Activated CD4-positive, alpha-beta T cell treated with anti-CD3 and anti-CD28 coated beads, Interleukin-2, amount 50 U/mL, for 48 hours (primary cell): ENCODE measurements at places on chromosomes 12 and 14.

DNA sequence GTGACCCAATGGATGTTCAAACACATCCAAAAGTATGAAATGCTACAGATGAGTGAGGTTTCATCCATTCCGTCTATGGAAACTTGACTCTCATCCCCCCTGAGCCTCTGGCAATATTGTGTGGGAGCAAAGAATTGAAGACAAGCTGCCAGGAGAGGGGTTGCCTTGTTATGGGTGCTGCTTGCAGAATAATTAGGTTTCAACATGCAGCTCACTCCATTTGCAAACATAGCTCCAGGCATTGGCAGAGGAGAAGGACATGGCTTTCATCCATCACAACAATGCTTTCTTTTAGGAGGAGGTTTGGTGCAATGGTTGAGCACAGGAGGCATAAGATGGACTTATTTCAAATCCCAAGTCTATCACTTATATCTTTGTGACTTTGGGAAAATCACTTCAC is 220.7 kb upstream of the SRRM4 start:
- no peak for DNase-seq

- no peak for DNase-seq
Measured at GRCh38 chr14:49992448-49992847, 99.6 kb downstream of the ARF6 start.

DNA sequence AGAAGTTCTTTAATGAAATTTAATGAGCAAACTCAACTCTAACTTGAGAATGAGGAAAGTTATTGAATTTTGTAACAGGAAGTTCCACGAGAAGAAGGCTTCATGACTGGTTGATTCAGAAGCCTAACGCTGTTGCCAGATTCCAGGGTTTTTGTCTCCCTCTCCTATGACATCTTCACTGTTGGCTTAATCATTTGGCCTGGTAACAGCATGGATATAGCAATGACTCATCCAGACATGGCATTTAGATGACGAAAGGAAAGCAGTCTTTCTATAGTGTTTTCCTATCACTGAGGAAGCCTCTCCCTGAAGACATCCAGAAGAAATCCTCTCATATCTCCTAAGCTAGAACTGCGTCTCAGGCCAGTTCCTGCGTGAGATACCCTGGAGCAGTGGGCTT is 9.4 kb upstream of the KCNA1 start:
- DNase-seq, result no peak

GRCh38 chr14:104610749-104611310 is 6.3 kb upstream of the TMEM179 start:
- DNase-seq, result no peak

DNA sequence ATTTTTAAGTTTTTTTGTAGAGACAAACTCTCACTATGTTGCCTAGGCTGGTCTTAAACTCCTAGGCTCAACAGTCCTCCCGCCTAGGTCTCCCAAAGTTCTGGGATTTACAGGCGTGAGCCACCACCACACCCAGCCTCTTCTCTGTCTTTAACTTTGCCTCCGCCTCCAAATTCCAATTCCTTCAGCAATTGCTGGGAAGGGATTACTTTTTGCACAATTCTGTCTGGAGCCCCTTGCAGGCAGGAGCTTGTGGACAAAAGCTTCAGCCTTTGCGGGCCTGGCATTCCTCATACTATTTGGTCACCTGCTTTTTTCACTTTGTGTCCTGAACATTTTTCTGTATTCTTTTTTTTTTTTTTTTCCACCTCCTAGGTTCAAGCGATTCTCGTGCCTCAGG is 26.0 kb downstream of the SH2B3 start:
- DNase-seq, result no peak

DNA sequence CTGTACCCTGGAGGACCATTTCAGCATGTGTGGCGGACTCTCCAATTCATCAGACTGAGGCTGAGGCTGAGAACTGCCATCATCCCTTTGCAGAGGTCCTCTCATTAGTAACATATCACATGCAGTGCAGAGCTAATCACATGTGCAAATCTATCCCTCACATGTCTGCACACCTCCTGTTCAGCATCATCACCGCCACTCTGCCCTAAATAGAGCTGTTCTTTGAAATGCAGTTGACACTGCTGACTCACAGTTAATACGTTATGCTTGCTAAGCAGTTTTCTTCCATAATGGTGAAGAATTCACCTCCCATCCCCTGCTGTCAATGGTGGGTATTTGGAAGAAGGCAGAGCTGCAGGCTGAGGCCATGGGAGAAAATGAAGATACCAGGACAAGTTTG is 85.0 kb upstream of the ANO2 start:
- DNase-seq, result no peak

DNA sequence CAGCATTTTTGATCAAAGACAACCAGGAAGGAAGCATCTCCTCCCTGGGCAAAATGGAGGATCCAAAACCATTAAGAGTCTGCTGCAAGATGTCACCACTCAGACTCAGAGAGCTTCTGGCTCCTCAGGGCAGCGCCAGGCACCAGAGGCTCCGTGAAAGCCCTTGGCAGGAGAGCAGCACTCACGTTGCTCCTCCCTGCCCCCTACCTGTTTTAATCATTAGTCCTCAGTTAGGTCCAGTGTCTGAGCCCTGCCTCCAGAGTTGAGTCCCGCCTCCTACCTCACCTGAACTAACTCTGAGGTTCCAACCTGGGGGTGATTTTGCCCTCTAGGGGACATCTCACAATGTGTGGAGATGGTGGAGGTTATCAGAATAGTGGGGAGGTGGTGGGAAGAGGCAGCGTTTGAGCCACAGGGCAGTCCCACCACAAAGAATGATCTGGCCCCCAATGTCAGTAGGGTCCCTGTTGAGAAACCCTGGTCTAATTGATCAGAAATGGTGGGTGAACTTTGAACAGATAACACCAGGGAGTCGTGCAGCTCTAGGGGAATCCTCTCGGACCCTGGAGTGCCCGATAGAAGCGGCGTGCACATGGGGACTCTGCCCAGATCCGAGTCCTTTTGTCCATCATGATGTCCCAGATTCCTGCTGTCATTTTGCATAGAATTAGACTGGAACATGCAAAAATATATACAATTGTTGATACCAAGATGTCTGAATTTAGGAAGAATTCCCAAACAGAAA is 156.7 kb upstream of the DIO3 start:
- DNase-seq, result no peak

- no peak for DNase-seq
Measured at GRCh38 chr14:38762845-38763244, 340.2 kb downstream of the SEC23A start.
